ENCODE measurements at places on chromosomes 6 and 20.

DNA sequence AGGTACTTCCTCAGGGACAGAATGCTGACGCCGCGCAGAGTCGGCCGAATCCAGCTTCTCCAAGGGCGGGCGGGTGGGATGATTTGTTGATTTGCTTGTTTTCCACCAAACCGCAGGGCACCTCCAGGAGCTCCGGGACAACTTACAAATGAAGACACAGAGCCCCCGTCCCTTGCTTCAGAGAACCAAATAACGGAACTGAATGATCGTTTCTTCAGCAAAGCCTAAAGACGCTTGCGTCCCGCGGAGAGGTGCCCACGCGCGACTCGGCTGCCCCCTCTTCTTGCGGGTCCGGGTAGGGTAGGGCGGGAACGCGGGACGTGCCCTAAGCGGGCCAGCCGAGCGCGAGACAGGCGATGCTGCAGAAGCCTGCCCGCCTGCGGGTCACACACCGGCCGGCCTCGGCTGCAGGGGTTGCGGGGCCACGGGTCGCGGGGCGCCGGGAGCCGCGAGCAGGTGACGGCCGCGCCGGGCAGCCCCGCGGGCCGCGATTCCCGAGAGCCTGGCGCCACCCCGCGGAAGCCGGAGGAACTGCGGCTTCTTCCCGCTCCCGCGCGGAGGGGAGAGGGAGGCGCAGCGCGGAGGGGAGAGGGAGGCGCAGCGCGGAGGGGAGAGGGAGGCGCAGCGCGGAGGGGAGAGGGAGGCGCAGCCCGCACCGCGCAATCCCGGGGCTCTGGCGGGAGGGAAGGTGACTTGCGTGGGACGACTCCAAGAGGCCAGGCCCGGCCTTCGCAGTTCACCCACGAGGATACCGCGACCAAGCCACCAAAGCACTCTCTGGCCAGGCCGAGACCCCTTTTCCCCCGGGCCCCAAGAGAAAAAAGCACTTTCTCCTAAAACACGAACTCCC lies 7.7 kb upstream of the FOXF2 start:
- no peak for DNase-seq

GRCh38 chr6:154942770-154943169 lies 52.3 kb upstream of the TIAM2 start:
- DNase-seq: no peak

- DNase-seq: no peak
Observed at GRCh38 chr6:165545806-165546205, 117.2 kb downstream of the PDE10A start.

DNA sequence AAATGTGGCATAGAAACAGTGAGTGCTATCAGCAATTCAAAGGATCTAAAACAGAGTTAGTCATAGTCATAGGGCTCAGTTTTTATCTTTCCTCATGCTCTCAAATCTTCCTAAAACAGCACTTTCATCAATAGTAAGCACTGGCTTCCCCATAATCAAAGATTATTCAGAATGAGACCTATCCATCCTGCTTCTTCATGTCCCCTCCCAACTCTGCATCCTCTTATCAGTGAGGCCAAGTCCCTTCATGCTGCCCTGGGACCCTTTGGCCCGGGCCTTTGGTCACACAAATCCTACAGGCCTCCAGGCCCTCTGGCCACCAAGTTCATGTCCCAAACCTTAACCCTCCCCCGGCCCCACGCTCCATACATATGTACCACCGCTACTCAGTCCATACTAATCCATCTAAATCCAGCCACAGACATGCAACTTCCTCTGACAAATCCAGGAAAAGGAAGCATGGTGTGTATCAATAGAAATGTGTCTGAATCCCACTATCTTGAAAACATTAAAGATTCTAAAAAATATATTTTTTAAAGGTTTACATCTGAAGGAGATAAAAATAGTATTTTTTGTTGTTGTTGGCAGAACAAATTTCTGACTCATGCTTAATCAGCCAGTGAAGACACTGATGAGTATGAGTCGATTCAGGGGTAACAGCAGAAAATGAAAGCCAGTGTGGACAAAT lies 143.5 kb downstream of the PDE7B start:
- DNase-seq: no peak

DNA sequence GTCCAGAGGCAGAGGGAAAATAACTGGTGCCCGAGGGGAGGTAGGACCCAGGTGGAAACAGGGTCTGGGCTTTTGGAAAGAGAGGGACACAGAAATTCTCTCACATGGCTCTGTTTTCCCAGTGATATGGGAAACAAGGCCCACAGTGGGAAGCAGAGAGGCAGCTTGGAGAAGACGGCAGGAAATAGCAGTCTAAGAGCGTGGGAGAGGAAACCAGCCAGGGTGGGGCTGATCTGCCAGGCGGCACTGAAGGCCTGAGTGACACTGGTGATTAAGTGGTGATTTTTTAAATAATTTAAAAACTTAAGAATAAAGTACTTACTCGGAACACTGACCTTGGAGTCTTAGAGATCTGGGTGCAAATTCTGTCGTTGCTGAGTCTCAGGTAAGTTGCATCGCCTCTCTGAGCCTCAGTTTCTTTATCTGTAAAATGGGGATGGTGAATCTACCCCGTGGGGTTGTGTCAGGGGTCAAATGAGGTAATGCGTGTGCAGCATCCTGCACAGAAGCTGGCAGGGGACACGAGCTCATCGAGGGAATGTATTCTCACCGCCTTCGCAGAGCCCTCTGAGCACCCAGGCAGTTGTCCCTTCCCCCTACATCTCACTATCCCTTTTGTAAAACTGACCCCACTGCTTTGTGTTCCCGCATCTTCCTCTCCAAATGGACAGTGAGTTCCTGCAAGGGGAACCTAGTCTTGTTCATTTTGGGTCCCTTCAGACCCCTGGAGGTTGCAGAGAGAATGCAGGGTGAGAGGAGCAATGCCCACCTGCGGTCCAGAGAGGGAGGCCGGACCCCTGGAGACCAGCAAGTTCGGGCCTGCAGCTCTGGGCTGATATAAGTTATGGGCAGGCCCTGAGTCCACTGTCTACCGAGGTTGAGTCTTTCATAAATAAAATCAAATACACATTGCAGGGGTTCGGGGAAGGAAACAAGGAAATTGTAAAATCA lies 228.6 kb upstream of the PMEPA1 start:
- no peak for DNase-seq

DNA sequence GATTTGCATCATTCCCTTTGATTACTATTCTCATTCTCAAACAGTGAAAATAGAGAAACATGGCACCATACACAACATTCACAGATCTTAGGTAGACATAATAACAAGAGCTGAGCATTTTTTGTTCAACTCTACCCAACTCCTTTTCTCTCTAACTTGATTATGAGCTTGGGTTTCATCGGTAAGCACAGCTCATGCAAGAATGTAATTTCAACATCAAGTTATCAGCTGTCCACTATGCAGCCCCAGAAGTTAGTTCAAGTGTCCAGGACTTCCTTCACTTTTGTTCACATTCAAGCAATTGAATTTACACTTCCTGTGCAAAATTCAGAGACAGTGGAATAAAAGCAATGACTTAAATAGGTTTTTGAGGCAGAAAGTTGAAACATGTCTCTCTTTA lies 297.7 kb upstream of the SASH1 start:
- DNase-seq: no peak

All from globus pallidus (tissue), 1 donor.